Colonic mucosa (tissue), 4 donors: ENCODE measurements at places on chromosomes 5 and 9. TPM values are rescaled to one million over a fixed set of nuclear protein-coding genes. Genes with fewer than 3 reads are reported as not detected.

POC5 gene
- total RNA-seq = 8.8 TPM

DAPK1 gene
- 7.9 TPM for total RNA-seq

EIF4E1B gene
- not detected for total RNA-seq

NTRK2 gene
- total RNA-seq = 0.52 TPM

FOXE1 gene
- total RNA-seq = not detected

ENG gene
- total RNA-seq = 15.4 TPM

TAF11L5 gene
- total RNA-seq = not detected

STKLD1 gene
- not detected for total RNA-seq

PCDHB10 gene
- total RNA-seq = 0.17 TPM

PFN3 gene
- total RNA-seq = not detected

ANXA1 gene
- 19.7 TPM for total RNA-seq

CDC20B gene
- not detected for total RNA-seq

RABGAP1 gene
- total RNA-seq = 49.4 TPM

IL4 gene
- not detected for total RNA-seq

FOXD4L5 gene
- total RNA-seq = not detected

LCN15 gene
- total RNA-seq = 3.4 TPM

PHYHD1 gene
- 1.8 TPM for total RNA-seq

OR1Q1 gene
- not detected for total RNA-seq

BTNL3 gene
- total RNA-seq = 71.1 TPM

OR1J2 gene
- total RNA-seq = not detected

NEUROG1 gene
- total RNA-seq = not detected

GIN1 gene
- 8.0 TPM for total RNA-seq

ANKRD34B gene
- total RNA-seq = not detected

GZMA gene
- total RNA-seq = 2.0 TPM

ASPN gene
- total RNA-seq = 7.6 TPM
